ENCODE measurements at places on chromosomes 4 and X.

DNA sequence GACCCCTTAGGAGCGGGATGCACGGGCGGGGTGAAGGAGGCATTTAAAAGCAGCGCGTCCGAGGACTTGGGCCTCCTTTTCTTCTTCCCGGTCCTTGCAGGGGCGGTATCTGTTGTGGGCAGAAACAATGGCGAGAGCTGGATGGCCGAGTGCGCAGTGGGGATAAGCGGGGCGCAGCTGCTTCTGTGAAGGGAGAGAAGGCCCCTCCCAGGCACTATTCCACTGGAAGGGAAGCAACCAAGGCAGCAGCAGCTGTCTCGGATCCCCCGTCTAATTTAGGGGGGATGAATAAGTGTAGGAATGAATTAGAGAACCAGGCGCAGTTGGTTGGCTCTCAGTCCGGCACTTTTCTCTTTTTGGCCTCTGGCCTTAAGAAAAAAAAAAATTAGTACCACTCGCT lies 995 bp downstream of the SMARCA5 start:
- peak; percentile 46 for DNase-seq

DNA sequence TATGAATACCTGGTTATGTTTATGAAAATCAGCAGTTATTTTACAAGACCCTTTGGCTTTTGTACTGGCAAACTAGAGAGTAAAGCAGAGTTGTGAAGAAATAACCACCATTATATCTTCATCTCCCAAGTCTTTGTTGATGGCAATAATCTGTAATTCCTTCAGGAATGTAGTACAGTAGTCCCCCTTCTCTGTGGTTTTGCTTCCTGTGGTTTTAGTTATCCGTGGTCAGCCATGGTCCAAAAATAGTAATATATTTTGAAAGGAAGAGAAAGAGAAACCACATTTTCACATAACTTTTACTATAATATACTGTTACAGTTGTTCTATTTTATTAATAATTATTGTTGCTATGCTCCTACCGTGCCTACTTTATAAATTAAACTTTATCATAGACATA lies 27.8 kb downstream of the BANK1 start:
- DNase-seq: peak; percentile 49

- DNase-seq: no peak
Observed at GRCh38 chrX:96906741-96907140, 23.0 kb downstream of the RPA4 start.

GRCh38 chrX:22520128-22520828 lies 247.6 kb downstream of the CBLL2 start:
- peak; percentile 31 for DNase-seq

Data from M059J (cell line).